G401 (cell line): ENCODE measurements at places on chromosomes 16 and 17.

- peak; percentile 73 for DNase-seq
Measured at GRCh38 chr17:28811651-28812090, 30.9 kb downstream of the FAM222B start.

DNA sequence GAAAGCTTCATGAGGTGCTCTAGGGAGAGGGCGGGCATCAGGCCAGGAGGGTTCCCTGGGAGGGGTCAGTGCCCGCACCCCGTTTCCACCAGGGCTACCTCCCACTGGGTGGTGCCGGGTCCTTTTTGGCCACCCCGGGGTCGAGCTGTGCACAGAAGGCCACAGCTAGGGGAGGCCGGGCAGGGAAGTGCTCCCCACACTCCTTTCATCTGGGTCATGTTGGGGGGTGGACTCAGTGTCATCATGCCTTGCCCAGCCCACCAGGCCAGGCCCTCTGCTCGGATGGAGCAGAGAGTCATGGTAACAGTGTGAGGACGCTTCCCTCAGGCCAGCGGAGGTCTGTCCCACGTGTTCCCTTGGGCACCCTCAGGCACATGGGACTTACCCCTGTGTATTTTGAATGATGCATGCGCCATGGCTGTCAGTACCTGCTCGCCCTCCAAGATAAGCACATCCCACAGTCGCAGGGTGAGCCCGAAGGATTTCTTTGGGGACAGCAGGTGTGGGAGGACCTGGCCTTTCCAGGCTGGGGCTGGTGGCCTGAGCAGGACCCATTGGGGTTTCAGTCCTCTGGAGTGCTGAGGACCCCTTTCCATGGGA is 46.4 kb downstream of the TNFRSF13B start:
- no peak for DNase-seq

DNA sequence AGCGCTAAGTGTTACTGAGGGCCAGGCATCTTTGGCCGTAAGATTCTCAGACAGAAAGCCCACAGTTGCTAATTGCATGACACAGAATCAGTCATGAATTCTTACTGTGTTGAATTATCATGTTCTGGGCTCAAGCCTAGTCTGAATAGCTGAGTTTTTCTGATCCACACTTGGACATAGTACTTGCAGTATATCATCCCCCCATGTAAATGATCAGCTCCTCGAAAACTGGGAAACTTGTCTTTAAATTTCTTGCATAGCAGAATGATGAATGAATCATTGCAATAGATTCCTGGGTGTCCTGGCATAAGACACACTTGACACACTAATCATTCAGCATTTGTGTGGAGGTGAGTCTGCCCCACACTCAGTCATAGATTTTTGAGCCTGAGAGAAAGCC is 2.2 kb downstream of the MLYCD start:
- no peak for DNase-seq

DNA sequence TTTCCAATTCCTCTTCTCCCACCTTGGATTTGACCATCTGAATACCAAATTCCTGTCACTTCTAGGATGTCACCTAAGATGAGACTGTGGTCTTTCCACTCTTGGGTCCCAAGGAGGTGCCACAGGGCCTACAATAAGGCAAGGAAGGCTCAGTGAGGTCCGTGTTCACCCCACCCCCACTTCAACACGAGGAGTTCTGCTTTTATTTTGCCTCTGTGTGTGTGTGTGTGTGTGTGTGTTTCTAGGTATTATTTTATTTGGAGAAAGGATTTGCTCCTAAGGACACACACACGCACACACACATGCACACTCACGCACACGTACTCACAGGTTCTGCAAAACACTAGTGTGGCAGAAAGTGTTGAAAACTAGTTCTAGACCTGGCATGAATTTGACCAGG is 24.5 kb upstream of the PHOSPHO1 start:
- DNase-seq: no peak

GRCh38 chr16:12178251-12178990 is 201.9 kb downstream of the SNX29 start:
- no peak for DNase-seq

- DNase-seq: no peak
Measured at GRCh38 chr17:51423421-51424160, 163.2 kb downstream of the UTP18 start.
